ENCODE measurements at places on chromosomes 3 and 15.

- DNase-seq = no peak
Measured at GRCh38 chr3:16251316-16252085, 13.2 kb downstream of the DPH3 start.

- DNase-seq = peak; percentile 3
Measured at GRCh38 chr3:5304789-5305683, 117.5 kb downstream of the EDEM1 start.

DNA sequence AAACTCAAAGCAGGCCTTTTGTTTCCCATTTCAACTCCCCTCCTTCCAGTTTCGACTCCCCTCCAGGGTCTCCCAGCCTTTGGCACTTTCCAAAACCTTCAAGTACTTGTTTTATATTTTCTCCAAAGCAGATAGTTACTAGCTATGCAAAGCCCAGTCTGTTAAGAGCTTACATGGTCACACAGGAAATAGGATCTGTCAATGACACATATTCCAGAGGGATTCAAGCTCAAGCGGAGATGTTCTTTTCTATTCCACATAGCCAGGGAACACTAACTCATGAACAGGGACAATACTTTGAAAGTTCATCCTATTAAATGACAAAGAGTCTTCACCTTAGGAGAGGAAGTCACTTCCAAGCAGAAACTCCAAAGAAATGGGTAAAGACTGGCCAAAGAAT, 18.6 kb downstream of the SUCLG2 start:
- DNase-seq = no peak

DNA sequence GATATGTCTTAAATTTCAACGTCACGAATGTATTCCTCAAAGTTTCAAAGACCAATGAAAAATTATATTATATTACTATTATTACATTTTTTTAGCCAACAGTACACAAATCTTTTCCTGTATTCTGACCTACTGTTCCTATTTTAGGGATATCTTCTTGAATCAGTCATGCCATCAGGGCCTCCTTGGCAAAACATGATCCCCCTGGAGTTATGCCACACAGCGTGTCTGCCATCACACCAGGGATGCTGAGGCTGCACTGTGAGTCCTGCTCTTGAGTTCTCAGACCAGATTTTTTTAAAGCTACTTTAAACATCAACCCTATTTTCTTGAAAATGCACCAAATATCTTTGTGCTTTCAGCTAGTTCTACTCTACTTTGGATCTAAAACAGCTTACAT, 425.9 kb upstream of the ZNF385D start:
- no peak for DNase-seq

- no peak for DNase-seq
Measured at GRCh38 chr3:117450026-117450425, 740.4 kb downstream of the TUSC7 start.

GRCh38 chr15:59299929-59300617, 72.6 kb downstream of the MYO1E start:
- DNase-seq = peak; percentile 22

DNA sequence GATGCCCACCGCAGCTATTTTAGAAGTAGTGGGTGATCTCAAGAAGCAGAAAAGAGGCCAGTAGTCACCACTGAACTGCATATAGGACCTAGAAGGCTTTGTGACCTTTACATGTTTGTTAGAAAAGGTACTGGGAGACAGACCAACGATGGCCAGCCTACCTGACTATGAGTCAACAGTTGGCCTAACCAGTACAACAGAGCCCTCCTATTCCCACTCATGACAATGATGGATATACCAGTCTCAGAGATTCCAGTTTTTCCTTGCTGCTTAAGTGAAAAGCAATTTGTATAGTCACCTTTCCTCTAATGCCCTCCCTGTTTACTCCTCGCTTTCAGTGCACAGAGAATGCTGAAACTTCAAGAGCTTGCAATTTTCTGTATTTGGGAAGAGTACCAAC, 86.6 kb upstream of the PPIB start:
- DNase-seq = no peak

GRCh38 chr3:11162401-11163345, 8.4 kb downstream of the HRH1 start:
- no peak for DNase-seq

GRCh38 chr15:82640672-82641071, 6.5 kb downstream of the CPEB1 start:
- no peak for DNase-seq

DNA sequence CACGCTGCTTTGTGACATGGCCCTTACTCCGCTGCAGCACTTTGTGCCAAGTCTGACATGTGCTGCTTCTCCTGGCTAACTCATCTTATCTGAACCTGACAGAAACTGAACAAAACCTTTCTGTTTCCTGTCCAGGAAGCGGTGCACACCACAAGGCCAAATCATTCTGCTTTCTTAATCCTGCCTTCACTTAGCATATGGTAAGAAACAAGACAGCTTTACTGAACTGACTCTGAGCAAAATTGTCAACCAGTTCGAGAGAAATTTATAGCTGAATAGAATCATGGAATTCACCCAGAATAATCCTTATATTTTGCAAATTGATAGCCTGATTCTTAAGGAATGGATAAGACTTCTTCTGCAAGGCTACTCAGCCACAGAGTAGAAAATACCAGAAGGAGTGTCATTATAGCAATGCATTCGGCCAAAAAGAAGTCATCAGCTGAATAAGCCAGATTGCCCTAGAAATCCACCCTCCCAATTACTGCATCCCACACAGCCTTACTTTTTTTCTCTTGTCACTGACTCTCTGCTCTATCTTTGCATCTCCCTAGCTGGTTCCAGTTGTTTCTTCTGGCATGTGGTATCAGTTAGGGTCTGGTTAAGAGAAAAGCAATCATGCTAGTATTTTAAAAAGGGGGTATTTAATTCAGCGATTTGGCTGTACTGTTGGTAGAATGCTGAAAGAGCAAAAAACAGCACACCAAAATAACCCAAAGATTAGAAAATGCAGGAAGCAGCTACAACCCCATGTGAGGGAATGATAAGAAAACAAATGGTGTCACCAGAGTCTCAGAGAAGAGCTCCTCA, 41.6 kb upstream of the STRIT1 start:
- DNase-seq = no peak

- no peak for DNase-seq
Measured at GRCh38 chr15:58473724-58474123, 41.9 kb downstream of the LIPC start.

- DNase-seq = peak; percentile 72
Measured at GRCh38 chr15:64010719-64011118, 35.6 kb downstream of the DAPK2 start.
